ENCODE measurements at places on chromosomes 1 and 21.

DNA sequence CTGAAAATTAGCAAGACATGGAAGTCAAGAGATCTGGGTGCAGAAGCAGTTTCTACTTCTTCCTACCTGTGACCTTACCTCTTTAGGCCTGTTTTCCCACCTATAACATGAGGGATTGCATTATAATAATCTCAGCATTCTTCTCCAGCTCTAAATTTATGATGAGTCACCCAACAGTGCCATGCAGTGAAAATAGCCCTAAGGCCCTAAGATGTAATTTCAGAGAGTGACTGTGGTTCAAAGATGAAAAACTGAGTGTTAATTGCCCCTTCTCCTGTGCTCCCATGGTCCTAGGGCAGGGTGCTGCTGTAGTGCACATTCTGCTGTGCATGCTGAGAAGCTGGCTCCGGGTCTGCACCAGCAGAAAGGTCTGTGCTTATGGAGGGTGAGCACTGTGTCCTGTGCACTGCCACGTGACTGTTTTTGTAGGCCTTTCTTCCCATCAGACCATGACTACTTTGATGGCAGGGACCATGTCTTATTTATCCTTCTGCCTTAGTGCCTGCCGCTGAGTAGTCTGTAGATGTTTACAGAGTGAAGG lies 29.7 kb downstream of the JUN start:
- no peak for DNase-seq

- DNase-seq = no peak
Measured at GRCh38 chr21:42534421-42535378, 21.0 kb downstream of the SLC37A1 start.

DNA sequence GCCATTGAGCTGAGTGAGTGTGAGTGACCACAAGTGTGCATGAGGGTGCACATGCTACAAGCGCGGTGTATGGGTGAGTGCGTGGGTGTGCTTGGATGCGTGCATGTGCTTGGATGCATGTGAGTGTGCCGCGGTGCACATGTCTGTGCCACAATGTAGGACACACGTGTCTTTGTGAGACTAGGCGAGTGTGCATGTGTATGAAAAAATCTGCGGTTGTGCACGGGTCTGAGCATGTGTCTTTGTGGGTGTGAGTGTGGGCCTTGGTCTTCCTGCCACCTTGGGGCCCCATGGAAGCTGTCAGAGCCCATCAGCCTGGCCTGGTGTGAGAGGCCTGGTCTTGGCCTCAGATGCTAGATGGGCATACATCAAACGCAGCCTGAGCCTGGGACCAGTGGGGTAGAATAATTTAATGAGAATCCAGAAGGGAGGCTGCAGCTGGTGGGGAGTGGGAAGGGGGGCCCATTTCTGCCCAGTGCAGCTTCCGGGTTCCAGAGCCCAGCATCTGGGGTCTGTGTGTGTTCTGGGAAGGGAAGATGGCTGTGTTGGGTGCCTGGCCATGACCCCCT lies 103.9 kb upstream of the SLC2A1 start:
- DNase-seq = no peak

DNA sequence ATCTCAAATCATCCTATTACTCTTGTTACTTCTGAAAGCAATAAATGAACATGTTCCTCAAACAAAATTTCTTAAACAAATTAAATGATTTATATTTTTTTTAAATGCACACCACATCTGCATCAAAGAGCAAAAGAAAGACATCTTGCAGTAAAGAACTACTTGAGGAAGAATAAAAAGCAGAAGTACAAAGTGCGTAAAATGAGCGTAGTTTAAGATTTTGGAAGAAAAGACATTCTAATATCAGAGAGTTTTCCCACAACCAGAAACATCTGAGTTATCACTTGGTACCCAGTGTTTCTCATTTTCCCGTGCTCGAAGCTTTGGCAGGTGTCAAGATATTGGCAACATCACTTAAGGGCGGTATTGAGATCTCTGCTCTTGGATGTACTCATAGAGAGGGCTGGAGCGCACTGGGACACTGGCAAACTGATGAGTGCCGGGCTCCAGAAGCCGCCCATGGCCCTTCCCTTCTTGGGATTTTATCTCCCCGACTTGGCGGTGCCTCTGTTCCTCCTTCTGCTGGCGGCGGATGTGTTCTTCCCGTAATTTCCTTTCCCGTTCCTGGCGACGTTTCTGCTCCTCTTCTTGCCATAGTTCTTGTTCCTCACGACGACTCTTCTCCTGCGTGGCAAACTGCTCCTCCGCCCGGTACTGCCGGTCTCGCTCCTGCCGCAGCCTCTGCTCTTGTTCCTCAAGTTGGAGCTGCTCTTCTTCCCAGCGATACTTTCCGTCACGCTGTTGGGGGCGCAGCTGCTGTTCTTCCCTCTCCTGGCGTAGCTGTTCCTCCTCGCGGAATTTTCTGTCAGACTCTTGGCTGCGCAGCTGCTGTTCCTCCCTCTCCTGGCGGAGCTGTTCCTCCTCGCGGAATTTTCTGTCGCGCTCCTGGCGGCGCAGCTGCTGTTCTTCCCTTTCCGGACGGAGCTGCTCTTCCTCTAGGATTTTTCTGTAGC lies 7.9 kb downstream of the TCHH start:
- DNase-seq = no peak

DNA sequence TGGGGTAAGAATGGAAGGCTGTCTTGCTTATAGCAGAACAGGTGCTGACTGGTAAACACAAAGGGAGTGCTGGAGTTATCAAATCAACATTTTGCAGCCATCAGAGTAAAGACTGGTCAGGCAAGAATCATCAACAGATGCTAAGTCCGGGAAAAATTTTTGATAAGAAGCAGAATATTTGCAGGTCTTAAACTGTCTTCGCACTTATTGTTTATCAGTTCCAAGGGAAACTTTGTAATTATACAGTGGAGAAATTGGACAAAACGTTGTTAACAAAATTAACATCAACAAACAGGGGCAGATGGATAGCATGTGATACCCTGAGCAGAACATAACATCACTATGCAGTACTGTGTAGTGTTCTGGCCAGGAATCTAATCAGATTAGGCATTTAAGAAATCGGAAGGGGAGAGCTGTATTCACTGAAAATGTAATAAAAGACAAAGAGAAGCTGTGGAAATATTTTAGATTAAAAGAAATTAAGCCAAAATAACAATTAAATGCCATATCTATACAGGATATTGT lies 127.1 kb downstream of the DAB1 start:
- no peak for DNase-seq

GRCh38 chr1:205687242-205687641 lies 6.9 kb upstream of the SLC45A3 start:
- no peak for DNase-seq

DNA sequence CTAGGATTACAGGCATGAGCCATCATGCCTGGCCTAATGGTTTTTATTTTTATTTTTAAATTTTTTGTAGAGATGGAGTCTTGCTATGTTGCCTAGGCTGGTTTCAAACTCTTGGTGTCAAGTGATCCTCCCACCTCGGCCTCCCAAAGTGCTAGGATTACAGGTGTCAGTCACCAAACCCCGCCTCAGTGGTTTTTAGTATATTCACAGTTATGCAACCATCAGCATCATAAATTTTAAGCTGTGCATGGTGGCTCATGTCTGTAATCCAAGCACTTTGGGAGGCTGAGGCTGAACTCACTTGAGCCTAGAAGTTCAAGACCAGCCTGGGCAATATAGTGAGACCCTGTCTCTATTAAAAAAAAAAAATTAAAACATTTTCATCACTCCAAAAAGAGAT lies 28.6 kb downstream of the PIK3CD start:
- no peak for DNase-seq

GRCh38 chr1:179337288-179337687 lies 28.5 kb upstream of the AXDND1 start:
- DNase-seq = no peak

DNA sequence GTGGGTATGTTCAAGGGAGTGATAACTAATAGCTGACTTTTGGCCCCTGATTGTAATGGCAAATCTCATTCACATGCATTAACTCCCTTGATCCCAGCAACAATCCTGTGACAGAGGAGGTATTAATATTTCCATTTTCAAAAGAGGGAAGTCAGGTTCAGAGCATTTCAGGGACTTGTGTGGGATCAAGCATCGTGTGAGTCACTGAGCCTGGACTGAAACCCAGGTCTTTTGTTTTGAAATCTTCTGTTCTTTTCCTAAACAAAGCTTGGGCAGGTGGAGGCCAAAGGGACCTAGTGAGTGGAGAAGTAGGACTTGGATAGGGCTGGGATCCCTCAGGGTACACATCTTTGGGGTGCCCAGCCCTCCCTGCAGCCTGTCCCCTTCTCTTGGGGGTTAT lies 37.9 kb downstream of the ETNK2 start:
- DNase-seq = no peak
